Stimulated activated CD4-positive, alpha-beta T cell treated with anti-CD3 and anti-CD28 coated beads, Interleukin-4, amount 100 ng/mL, for 1 hour (primary cell): ENCODE measurements at places on chromosomes 5 and 9.
A peak's percentile ranks its signal among the peaks of the same experiment; 100 is the strongest.

- no peak for DNase-seq
Measured at GRCh38 chr5:161598686-161599085, 52.2 kb upstream of the GABRB2 start.

GRCh38 chr5:167790462-167791260 lies 500.8 kb upstream of the WWC1 start:
- no peak for DNase-seq

DNA sequence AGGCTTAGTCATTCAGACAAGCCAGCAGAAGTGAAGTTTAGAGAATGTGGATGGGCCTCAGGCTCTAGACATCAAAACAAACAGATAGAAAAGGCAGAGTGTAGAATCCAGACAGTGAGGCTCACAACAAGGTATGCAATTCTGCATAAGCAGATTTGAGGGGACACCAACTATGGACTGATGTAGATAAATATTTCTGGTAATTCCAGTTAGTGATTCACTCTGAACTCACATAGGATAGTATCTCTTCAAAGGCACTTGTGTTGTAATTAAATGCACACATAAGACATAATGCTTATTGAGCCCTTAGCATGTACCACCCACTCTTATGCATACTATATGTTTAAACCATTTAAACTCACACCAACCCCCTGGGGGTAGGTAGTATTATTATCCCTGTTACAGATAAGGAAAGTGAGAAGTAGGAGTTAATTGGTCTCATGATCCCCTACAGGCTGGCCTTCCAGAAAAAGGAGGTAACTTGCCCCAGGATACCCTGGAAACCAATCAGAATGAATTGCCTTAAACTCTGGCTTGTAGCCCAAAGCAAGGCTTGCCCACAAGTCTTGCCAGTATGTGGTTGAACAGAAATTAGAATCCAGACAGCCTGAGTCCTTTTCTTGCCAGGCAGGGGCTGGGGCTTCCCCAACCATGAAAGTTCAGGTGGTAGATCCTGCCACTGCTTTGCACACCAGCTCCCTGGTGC lies 39.5 kb upstream of the HSPB3 start:
- no peak for DNase-seq

- DNase-seq: no peak
Measured at GRCh38 chr5:96636594-96636993, 25.6 kb upstream of the CAST start.

- no peak for DNase-seq
Measured at GRCh38 chr9:85212887-85213286, 528.9 kb downstream of the AGTPBP1 start.

- no peak for DNase-seq
Measured at GRCh38 chr5:40383749-40384651, 295.7 kb upstream of the PTGER4 start.

- DNase-seq: no peak
Measured at GRCh38 chr5:133340002-133340755, 272.2 kb downstream of the FSTL4 start.

DNA sequence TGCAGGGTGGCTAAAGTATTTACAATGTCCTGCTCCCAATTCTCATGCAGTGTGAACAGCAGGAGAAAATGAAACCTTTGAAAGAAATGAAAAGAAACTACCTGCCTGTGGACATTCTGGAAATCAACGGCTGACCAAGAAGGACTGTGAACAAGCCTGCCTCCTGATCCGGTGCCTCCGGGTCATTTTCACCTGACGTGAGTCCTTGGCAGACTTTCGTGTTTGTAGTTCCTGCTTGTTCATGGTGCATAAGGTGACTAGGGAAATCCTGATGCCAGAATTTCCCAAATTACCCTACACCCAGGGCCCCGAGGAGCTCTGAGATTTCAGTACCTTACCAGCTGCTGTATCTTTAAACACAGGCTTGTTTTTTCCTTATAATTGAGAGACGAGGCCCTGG lies 317.5 kb downstream of the TLE1 start:
- no peak for DNase-seq

DNA sequence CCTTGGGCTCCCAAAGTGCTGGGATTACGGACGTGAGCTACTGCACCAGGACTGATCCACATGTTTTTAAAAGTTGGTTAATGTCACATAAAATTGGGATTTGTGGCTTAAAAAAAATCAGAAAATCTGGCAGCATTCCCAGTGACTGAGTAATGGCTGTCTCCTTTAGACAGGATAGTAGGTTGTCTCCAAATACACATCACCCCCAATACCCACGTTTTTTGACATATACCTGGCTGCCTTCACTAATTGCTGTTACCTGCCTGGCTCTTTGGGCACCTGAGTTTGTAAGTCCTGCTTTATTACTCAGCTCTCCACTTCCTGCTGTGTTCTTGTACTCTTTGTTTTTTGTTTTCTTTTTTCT lies 84.8 kb downstream of the KDM4C start:
- no peak for DNase-seq

- DNase-seq: no peak
Measured at GRCh38 chr5:76836181-76836580, 13.6 kb upstream of the S100Z start.

GRCh38 chr5:76403766-76404222 lies 709 bp downstream of the IQGAP2 start:
- peak; percentile 60 for DNase-seq

DNA sequence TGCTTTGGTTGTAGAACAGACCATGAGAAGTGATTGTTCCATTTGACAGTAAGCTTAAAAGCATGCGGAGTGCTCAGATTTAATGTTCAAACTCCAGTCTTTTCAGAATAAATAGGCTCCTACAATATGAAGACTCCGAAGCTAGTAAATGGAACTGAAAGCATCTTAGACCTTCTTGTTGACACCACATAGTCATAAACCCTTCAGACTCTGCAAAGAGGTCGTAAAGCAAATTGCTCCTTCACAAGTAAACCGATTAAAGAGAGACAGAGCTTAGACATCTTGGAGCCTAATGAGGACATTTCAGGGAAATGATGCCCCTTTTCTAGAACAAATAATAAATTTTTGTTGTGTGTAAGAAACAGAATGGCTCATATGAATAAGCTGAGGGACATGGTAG lies 511.0 kb upstream of the RIOK2 start:
- no peak for DNase-seq
